ENCODE measurements at places on chromosomes 12 and 14.
A peak's percentile ranks its signal among the peaks of the same experiment; 100 is the strongest.

DNA sequence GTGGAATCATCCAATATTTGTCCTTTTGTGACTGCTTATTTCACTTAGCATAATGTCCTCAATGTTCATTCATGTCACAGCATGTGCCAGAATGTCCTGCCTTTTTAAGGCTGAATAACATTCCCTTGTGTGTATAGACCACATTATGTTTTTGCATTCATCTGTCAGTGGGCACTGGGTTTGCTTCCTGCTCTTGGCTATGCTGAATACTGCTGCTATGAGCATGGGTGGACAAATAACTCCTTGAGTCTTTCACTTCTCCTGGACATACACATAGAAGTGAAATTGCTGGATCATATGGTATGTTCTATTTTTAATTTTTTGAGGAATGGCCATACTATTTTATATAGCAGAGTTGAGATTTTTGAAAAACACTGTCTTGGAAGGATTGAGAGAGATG, 46.9 kb downstream of the GPR68 start:
- no peak for DNase-seq

DNA sequence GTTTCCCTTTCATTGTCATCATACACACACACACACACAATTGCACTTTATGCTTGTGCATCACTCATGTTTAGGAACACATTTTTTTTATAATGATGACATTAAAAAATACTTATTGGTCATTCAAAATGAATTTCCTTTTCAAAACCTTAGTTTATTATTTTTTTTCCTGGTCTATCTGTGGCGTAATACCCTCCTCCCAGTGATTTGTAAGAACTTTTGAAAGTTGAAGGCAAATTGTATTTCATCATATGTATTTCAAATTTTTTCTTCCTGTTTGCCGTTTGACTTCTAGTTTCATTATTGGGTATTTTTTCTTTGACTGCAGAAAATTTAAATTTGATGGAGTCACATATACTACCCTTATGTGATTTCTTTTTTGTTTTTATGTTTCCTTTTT, 2.5 kb upstream of the LRRK2 start:
- DNase-seq: no peak

- no peak for DNase-seq
These were observed 1.5 kb downstream of the NPFF start for GRCh38 chr12:53505555-53506449.

DNA sequence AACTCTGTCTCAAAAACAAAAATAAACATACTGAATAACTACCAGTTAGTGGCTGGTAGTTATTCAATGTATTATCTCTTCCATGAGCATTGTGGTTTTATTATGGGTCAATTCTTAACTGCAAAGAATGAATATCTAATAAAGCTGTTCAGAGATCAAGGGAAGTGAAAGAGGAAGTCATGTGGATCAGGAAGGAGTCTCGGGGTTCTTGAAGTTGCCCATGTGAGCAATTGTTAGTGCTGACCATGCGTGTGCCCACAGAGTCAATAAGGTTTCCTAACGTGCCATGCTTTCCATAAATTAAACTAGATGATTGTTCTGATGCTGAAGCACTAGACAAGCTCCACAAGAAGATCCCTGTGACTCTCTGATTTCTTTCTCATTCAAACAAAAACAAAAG, 136.5 kb upstream of the CPSF6 start:
- no peak for DNase-seq

- DNase-seq: no peak
These were observed 1.4 kb downstream of the ASIC1 start for GRCh38 chr12:50058743-50059312.

GRCh38 chr12:29025937-29026336, 123.1 kb upstream of the FAR2 start:
- DNase-seq: no peak

DNA sequence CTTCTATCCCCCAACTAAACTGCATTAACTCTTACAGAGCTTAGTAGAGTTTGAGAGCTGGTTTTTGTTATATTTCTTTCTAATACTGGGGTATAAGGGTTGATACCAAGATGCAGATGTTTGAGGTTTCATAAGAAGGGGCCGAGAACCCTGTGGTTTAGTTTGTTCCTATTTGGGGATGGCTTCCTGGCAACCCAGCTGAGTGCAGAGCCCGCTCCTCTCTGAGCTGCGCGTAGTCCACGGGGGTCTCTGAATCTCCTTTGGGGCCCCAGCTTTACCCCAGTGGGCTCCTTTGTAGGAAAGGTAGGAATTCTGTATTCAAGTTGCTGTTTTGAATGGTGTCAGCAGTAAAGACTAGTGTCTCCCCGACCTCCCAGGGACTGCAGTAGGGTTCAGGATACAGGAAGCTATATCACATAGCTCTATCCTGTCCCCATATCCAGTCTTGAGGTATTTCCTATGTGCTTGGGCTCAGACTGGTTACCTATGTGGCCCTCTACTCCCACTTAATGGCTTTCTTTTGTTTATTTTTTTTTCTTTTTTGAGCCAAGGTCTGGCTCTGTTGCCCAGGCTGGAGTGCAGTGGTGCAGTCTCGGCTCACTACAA, 25.4 kb downstream of the PLXNC1 start:
- no peak for DNase-seq

- DNase-seq: no peak
These were observed 58.8 kb downstream of the CCER1 start for GRCh38 chr12:90896164-90896563.

DNA sequence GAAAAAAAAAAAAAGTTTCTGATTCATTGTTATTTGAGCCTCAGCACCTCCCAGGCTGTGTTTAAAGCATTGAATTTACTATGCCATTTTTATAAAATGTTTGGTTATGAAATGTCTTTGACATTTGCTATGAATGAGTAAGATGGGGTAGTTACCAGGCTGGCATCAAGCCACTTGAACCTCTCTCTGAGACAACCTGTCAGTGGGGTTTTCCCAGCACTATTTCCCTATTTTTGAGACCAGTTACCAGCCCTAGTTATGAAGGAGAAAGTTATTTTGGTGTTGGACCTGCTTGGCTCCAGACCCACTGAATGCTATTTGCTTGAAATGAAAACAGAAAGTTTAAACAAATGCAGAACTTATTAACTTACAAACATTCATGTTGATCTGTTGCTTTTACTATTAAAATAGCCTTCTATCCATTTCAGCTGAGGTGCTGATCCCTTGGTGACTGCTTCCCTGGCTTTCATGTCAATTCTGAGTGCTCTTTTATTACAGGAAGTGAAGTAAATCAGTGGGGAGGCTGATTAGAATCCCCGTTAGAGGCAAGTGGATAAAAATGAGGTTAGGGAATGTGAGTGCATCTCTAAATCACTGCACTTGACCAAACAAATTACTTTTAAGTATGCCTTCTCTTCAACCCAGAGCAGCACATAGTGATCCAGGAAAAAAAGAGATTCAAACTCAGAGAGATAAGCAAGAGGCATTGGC, 37.8 kb downstream of the LLPH start:
- DNase-seq: no peak

DNA sequence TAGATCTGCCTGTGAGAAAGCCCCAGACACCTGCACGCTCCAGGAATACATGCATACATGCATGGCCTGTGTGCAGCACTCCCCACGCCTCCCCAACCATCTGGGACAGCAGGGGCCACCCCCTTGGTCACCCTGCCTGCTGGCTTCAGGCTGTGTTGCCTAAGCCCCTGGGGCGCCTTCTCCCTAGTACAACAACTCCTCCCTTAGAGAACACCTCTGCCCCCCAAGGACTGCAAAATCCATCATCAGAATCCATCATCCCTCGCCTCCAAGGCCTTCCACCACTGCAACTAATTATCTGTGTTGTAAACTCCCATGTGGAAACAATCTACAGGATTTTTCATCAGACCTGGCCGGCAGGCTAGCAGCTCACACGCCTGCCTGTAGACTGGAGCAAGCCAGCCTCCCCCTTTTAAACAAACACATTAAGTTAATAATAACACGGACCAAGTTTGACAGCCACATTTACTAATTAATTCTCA, 36.8 kb downstream of the ZFP36L1 start:
- no peak for DNase-seq

DNA sequence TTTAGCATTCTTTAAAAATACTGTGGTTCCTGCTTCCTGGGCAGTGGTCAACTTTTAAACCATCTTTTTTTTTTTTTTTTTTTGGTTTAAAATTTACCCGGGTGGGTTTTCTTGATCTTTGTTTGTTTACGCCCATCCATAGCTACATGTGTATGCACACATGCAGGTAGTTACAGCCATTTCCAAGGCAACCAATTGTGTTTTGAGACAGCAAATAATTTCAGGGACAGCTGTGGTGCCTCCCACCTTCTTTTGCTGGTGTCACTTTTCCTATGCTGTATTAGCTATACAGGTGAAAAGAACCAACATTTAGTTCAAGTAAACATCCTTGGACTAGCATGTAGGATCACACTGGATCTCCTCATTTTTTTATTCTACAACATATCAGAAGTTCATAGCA, 52.0 kb upstream of the PSMA6 start:
- DNase-seq: no peak

- DNase-seq: no peak
These were observed 720.9 kb upstream of the TBX3 start for GRCh38 chr12:115404761-115405470.

DNA sequence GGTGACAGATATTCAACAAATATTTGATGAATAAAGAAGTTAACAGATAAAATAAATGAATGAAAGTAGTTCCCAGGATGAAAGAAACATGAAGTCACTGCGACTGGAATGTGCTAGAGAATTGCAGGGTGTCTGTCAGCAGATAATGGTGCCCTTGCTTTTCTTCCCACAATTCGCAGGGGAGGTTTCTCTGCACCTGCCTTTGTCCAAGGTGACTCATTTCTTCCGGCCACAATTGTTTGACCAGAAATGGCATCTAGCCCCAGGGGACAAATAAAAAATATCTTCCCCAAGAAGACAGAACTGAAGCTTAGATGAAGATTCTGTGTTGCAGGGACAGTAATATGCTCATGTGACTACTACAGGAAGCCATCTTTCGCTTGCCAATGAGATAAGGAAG, 316.1 kb upstream of the TBX3 start:
- DNase-seq: no peak

DNA sequence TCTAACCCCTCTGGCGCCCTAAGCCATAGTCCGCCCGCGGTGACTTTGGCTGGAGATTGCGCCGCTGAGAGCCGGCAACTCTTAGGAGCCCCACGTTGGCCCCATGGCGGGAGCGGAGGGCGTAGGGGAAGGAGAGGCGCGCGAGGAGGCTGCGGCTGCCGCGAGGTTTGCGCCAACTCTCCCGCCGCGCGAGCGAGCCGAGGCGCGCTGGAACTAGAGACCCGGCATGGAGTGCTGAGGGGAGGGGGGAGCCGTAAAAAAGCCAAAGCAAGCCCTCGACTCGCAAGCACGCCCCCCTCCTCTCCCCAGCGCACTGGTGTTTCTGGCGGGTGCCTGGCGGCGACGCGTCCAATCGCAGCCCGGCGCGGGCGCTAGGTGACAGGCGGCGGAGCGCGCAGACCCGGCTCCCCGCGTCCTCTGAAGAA, at the start of gene SYT10:
TSS of gene SYT10 (minus strand) at position 233 of the 425 bp plus-strand sequence. CDS start 297 bp downstream, outside the sequence.
- DNase-seq: peak; percentile 89

- DNase-seq: no peak
These were observed 52.9 kb downstream of the PTPRB start for GRCh38 chr12:70584332-70584731.

- DNase-seq: no peak
These were observed 1.0 kb downstream of the BLTP3B start for GRCh38 chr12:100141666-100141997.

- DNase-seq: no peak
These were observed 16.5 kb downstream of the PRKCH start for GRCh38 chr14:61337893-61338292.

- no peak for DNase-seq
These were observed 208.1 kb downstream of the PHLDA1 start for GRCh38 chr12:75823475-75823874.

- DNase-seq: no peak
These were observed 11.6 kb downstream of the PTPRR start for GRCh38 chr12:70908978-70909377.

DNA sequence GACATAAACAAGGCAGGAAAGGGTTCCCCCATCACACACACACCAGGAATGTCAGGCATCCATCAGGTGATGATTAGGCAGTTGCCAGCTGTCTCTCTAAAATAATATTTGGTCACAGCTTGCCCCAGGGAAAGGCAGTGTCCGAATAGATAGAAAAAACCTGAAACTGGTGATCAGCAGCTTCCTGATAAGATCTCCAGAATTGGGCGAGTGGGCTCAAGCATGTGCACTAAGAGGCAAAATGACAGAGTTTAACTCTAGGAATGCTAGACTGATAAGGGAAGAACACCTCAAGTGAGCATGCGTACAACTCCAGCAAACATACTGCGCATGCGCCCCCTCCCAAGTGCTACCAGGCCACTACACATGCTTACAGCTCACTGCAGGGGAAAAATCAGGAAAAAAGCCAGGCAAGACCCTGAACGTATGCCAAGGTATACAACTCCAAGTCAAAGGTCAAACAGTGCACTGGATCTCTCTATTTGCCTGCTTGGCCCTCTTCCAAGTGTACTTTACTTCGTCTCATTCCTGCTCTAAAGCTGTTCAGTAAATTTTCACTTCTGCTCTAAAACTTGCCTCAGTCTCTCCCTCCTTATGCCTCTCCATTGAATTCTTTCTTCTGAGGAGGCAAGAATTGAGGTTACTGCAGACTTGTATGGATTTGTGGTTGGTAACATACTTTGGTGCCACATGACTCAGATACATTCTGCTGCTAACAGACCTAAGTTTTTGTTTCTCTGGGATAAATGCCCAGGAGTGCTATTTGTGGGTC, 73.5 kb upstream of the VASH1 start:
- DNase-seq: no peak

DNA sequence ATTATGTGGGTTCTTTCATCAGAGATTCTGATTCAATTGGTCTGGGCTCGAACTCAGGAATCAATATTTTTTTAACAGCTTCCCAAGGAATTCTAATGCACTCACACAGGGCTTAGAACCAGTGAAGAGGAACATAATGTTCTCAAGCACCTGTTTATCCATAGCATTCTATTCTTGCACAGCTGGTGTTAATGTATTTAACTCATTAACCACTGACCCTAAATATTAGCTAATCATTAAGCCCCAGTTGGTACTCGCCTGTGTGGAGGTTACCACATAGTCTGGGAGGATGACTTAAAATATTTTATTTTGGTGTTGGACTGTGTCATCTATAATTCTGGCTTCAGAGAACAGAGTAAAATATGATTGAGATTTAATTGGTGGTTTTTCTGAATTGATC, 45.3 kb downstream of the LRP6 start:
- no peak for DNase-seq

GRCh38 chr12:116916714-116917114, 6.0 kb downstream of the FBXW8 start:
- DNase-seq: peak; percentile 26

DNA sequence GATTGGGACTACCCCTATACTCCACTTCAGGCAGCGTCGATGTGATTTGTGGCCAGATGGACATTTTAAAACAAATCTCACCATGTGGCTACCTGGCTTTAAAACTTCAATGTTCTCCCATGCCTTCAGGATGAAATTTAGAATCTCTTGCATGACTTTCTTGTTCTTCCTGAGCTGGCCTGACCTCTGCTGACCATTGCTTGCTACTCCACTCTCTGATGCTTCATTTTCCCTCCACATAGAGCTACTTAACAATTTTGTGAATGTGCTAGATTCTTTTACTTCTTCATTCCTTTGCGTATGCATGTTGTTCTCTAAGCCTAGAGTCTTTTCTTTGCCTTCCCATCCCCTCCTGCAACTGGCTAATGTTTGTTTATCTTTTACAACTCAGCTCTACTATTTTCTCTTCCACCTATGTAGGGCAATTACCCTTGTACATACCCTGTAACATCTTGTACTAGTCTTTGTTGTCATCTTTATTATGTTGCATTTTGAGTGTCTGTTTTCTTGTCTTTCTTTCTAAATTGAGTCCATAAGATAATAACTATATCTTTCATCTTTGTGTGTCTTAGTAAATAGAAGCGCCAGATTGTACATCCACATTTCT, 41.2 kb downstream of the YLPM1 start:
- peak; percentile 72 for DNase-seq
